ENCODE measurements at places on chromosomes 5 and 9.

GRCh38 chr9:81072758-81073157 is 616.6 kb downstream of the TLE1 start:
- DNase-seq, result no peak

DNA sequence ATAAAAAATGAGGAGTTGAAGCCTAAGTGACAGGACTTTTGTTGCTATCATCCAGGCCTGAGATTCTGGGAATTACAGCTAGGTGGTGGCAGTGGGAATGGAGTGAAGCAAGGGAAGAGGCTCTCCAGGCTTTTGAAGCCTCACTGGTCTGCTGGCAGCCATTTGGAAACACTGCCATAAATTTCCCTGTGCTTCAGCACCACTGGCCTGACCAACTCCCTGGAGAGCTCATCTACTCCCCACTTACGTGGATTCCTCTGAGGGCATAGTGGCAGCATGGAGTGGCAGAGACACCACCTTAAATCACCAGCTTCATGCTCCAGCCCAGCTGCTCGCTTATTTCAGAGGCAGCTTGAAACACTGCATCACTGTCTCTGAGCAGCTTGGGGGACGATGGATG is 518.2 kb downstream of the TLR4 start:
- no peak for DNase-seq

DNA sequence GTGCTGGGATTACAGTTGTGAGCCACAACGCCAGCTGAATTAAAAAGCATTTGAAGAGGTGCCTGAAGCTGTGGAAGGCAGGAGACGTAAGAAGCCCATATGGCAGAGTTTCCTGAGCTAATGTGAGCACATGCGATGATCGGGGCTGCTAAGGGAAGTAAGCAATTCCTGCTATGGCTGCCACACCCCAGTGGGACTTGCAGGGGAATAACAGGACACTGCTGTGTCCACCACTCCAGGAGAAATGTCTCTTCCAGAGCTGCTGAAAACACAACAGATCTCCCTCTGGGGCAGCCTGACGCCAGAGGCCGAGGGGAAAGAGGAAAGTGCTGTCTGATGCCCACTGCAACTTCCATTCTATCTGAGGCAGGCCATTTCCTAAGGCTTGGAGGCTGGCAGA is 46.2 kb upstream of the ANKRD55 start:
- DNase-seq, result no peak

GRCh38 chr9:74642376-74642775 is 145.2 kb downstream of the RORB start:
- DNase-seq, result no peak

GRCh38 chr5:174751154-174752000 is 27.0 kb downstream of the MSX2 start:
- DNase-seq, result no peak

DNA sequence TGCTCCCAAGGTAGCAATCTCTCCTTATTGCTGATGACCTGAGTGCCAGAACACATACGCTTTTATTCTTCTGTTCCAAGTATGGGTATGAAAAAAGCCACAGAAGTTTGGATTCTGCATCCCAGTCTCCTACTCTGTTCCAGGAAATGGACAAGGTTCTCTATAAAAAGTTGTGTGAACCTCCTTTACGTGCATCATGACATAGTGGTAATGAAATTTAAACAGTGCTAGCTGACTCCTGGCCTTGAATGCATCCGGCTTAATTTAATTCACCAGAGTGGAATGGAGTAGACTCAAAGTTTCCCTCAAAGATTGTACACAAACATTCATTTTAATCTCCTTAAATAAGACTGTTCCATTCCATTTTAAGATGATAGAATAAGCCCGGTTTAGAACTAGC is 68.9 kb downstream of the LURAP1L start:
- DNase-seq, result no peak

DNA sequence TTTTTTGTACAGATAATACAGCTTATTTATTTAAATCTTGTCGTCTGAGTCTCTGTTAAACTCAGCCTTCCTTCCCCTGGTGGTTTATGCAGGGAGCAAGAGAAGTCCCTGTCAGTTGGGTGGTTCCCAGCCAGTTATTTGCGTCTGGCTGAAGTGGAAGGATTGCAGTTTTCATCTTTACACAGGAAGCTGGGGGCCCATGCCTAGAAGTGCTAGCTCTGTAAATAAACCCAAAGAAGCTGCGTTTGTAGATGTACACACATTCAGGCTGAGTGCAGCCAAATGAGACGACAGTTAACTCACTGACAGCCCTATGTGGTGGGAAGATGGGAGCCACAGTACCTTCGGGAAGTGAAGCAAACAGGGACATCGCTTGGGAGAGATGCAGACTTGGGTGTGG is 122.1 kb downstream of the SAXO1 start:
- DNase-seq, result no peak

DNA sequence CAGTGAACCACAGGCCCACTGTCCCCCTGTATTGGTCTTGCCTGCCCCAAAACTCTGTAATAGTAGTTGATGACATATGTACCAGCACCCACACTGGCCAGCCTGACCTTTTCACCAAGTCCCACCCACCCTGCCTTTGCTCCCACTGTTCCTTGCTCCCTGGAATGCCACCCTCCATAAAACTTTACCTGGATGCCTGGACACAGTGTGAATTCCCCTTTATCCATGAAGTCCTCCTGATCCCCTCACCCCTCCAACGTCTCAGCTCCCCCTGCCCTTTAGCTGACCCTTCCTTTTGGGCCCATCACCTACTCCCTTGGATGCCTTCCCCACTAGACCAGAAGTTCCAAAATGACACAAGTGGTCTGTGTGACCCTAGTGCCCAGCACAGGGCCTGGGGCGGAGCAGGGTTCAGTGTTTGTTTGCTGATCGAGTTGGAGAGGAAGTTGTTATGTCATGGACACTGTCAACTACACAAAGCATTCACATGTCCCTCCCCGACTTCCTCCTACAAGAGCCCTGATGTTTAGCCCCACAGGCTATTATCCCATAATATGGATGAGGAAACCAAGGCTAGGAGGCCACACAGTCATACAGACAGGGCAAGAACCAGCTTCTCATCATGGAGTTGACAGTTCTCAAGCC is 16.1 kb downstream of the AMBP start:
- no peak for DNase-seq

- DNase-seq, result no peak
Observed at GRCh38 chr5:103255691-103256090, 2.9 kb upstream of the MACIR start.

GRCh38 chr5:181218795-181219124 is 4.3 kb upstream of the TRIM41 start:
- DNase-seq, result no peak

DNA sequence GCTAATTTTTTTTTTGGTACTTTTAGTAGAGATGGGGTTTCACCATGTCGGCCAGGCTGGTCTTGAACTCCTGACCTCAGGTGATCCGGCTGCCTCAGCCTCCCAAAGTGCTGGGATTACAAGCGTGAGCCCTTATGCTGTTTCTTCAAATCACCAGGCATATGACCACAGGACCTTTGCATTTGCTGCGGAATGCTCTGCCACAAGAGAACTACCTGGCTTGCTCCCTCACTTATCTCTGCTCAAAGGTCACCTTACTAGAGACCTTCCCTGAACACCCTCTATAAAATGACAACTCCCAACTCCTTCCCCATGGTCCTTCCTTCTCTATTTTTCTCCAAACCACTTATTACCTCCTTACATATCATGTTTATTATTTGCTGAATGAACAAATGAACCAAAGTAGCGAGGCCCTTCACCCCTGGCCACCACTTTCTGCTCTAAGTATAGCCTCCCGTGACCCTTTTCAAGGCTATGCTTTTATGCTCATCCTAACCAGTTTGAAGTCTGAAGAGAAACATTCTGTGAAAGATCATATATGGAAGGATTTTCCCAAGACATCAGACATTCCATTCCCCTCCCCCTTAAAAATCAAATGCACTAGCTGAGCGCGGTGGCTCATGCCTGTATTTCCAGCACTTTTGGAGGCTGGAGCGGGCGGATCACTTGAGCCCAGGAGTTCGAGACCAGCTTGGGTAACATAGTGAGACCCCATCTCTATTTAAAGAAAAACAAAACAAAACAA is 1.3 kb downstream of the ZER1 start:
- DNase-seq, result no peak

- DNase-seq, result no peak
Observed at GRCh38 chr9:33813712-33814641, 3.0 kb upstream of the UBE2R2 start.

GRCh38 chr5:148751025-148751424 is 75.4 kb upstream of the ADRB2 start:
- no peak for DNase-seq

DNA sequence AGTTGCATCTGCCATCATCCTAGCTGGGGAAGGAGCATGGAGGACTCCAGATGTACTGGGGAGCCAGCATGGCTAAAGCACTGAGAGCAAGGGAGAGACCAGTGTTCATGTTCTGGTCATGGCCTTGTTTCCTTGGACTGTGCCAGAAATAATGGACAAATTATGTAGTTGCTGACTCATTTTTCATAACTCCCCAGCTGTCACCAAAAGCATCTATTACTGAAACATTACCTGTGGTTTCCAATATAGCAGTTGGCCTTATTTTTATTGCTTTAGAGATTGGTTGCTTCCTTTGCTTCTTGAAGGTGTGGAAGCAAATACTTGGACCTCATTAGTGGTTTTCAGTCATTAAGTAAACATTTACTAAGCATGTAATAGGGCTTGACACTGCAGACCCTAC is 11.3 kb downstream of the RALGPS1 start:
- DNase-seq, result no peak

DNA sequence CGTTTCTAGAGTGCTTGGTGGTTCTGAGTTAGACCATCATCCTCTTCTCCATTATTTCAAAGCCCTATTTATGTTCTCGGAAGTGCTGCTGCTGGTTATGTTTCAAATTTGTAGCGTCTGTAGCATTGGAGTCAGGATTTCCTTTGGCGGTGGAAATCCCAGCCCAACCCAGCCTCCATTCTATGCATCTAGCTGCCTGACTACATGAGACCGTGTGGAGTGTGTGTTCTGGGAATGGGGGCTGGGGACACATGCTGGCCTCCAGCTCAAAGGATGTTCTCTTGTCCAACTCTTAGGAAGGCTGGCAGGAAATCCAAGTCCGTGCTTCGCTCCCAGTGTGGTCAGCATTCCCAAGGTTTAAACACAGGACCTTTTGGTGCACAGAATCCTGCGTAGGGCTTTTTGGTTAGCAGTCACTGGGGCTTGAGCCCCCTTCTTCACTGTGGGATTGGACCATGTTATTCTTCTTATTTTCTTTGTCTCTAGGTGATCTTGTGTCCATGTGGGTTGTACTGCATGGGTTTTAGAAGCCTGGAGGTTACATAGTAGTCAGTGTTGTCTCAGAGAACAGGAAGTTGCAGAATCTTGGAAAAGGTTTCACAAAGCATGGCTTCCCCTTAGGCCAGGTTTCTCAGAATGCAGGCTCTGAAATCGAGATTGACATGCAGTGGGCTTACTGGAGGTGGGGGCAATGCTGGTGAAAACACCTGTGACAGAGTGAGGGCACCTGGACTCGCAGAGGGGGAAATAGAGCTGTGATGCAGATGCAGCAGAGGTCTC is 132.2 kb downstream of the ARHGAP26 start:
- DNase-seq, result no peak

DNA sequence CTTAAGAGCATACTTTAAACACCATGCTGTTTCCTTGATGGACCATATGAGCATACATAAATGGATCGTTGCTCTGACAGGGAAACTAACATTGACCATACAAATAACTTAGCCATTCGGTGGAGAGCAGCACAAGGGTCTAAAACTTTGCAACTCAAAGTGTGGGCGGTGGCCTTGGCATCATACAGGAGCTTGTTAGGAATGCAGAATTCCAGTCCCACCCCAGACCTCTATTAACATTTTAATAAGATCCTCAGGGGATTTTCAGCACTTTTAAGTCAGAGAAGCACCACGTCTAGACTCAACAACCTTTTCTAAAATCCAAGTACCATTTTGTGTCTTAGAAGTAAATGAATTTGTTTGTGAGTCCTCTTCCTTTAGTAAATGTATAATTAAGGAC is 260.9 kb downstream of the EBF1 start:
- DNase-seq, result no peak

GRCh38 chr9:18890372-18890771 is 142.6 kb downstream of the SAXO1 start:
- no peak for DNase-seq

DNA sequence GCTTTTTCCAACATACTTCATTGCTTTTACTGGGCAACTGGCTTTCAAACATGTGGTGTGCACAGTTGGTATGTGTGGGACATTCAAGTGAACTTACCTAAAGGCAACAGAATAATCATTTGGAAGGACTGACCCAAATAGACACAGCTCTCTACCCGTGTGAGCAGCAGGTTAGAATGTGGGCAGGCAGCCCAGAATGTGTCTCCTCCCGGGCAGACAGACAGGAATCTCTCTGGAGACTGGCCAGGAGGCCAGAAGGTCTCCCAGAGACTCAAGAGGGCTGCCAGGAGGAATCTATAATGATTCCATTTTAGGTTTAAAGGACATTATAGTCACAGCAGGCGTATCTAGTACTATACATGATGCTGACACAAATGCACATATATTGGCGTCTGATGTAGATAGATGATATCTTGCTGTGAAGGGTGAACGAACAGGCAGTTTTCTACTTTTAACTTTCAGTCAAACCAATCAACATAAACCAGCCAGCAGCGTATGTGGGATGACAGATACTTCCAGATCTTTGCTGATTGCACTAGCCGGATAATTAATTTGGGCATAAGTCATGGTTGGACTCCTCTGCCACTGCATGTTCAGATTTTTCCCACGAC is 297.4 kb upstream of the ZNF608 start:
- DNase-seq, result no peak

GRCh38 chr5:159873680-159874079 is 42.6 kb upstream of the ADRA1B start:
- no peak for DNase-seq

DNA sequence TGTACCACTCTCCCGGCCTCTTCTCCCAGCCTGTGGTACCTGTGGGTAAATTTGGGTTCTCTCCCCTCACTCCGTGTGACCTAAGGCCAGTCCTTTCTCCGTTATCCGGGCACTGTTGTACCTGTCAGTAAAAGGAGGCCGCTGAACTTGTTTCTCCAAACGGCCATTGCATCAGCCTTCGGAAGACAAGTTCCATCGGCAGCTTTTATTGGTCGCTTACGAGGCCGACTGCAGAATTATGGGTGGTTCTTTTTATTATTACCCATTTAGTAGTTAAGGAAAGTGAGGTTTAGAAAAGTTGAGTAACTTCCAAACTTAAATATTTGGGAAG is 558 bp downstream of the GRPEL2 start:
- DNase-seq, result no peak

DNA sequence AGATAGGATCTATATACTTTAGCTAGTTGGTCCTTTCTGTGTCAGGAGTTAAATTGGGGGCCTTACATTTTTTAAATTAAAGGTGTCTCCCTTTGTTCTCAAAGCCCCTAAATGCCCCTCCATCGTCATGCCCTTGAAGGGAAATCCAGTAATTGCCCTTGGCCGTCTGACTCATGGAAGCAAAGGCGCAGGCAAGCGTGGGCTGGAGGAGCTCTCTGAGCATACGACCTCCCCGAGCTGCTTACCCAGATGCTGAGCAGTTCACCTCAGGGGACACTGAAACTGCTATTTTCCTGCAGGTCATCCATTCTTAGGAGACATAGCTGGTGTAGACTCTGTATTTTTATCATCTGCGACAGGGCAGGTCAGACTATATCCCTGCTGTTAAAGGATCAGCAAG is 23.0 kb downstream of the PCSK1 start:
- no peak for DNase-seq
